ENCODE measurements at places on chromosomes 11 and 22.
A peak's percentile ranks its signal among the peaks of the same experiment; 100 is the strongest.

DNA sequence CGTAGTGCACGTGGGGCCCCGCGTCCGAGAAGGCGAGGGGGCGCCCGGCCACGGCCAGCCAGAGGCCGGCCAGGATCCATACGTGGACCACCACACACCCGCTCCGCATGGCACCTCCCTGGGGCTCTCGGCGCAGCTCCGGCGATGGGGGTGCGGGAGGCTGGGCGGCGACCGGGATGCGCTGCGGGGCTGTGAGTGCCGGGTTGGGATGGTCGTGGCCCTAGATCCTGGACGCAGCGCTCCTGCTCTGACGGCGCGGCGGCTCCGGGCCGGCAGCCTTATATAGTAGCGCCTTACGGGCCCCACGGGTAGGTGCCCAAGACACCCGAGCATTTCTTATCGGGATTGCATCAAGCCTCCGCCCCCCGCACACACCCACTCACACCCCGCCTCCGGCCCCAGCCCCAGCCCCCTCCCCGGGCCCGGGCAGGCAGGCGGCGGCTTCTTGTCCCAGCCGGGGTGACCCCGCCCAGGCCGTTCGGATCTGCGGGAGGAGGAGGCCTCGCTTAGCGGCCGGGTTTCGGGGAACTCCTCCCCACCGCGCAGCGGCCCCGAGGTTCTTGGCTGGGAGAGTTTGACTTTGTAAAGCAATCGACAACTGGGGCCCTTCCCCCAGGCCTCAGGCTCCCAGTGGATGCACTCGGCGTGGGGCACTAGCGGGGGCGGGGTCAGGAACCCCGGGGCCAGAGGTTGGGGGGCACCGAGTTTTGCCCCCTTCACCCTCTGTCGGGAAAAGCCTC is at the start of gene FGF19:
Gene FGF19, minus strand, starts transcription at position 255 of the 740 bp plus-strand sequence. Its CDS starts 146 bp downstream, at position 109.
- DNase-seq = no peak

- no peak for DNase-seq
These were observed 93.9 kb downstream of the MED15 start for GRCh38 chr22:20601308-20601707.

- no peak for DNase-seq
These were observed 142.6 kb upstream of the BLID start for GRCh38 chr11:122258446-122259194.

DNA sequence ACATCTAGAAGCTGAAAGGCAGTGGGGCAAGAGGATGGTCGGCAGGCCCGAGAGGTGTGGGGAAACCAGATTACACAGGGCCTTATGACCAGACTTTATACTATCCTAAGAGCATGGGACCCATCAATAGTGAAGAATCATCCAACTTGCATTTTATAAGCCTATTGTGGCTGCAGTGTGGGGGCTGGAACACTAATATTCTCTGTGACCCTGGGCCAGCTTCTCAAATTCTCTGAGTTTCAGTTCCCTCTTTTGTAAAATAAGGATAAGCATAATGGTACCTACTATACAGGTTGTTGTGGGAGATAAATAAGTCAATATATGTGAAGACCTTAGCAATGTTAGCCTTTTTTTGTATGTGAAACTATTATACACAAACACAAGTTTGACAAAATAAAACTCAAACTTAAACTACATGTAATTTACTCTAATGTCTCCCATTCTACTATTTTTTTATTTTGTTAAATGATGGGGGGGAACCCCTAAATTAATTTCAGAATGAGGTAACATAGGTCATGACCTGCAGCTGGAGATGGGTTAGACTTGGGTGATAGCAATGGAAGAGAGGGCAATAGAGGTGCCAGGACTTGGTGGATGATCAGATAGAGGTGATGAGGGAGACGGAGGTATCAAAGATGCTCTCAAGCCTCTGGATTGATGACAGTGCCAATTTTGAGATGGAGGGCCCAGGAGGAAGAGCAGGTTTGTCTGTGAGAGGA is 30.1 kb downstream of the SMCO4 start:
- no peak for DNase-seq

DNA sequence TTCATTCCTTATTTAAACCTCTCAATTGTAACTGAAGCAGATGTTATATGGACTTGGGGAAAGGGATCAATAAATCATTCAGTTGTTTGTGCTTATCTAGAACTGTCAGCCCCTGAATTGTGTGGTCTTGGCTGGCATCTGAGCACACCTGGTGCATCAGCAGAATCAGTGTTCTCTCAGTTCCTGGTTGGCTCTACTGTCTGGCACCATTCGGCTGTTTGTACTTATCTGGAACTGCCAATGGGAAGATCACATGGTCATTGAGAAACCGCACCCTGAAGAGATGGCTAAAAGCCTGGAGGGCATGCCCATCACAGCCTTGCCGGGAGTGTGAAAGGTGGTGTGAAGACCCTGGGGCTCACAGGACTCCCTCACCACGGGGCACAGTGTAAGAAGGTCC is 37.1 kb upstream of the EHF start:
- DNase-seq = no peak

GRCh38 chr11:115282923-115283322 is 221.3 kb downstream of the CADM1 start:
- DNase-seq = no peak

- no peak for DNase-seq
These were observed 43.4 kb upstream of the CSNK2A3 start for GRCh38 chr11:11396301-11397035.

DNA sequence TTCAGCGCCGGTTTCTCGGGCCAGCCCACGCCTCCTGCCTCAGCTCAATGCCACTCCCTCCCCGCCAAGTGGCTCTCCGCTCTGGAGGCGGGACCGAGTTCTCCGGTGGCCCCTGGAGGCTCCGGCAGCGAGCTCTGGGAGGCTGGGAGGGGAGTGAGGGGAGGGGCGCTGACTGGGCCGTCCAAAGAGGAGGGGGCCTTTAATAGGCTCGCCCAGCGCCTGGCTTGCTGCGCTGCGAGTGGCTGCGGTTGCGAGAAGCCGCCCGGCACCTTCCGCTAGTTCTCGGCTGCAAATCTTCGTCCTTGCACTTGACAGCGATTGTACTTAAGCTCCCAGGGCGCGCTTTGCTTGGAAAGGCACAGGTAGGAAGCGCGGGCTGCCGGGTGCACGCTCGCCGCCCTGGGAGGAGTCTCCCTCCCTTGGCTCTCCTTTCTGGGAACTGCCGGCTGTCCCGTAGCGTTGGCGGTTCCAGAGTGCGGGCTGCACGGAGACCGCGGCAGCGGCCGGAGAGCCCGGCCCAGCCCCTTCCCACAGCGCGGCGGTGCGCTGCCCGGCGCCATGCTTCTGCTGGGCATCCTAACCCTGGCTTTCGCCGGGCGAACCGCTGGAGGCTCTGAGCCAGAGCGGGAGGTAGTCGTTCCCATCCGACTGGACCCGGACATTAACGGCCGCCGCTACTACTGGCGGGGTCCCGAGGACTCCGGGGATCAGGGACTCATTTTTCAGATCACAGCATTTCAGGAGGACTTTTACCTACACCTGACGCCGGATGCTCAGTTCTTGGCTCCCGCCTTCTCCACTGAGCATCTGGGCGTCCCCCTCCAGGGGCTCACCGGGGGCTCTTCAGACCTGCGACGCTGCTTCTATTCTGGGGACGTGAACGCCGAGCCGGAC is at the start of gene ADAMTS15:
Gene ADAMTS15, plus strand, starts transcription at position 230 of the 894 bp plus-strand sequence. Its CDS starts 329 bp downstream, at position 559.
- DNase-seq = peak; percentile 88

DNA sequence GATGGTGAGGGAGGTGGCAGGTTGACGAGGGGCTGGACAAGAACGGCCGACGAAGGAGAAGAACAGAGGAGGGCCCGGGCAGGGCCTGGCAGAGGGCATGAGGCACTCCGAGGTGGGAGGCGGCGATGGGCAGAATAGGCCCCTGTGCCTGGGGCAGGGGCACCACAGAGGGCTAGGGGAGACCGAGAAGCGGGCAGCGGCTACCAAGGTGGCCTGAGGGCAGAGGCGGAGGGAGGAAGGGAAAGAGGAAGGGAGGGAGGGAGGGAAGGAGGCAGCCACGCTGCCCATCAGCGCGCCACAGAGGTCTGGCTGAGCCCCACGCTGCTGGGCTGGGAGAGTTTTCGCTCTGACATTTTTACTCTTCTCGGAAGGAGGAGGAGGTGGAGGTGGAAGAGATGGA is 11.3 kb downstream of the LSP1 start:
- no peak for DNase-seq

- DNase-seq = peak; percentile 82
These were observed 19.2 kb downstream of the NPTXR start for GRCh38 chr22:38824585-38824984.

- peak; percentile 56 for DNase-seq
These were observed 1.3 kb upstream of the SCARF2 start for GRCh38 chr22:20438678-20439492.

GRCh38 chr22:24076091-24076867 is 65.2 kb downstream of the CABIN1 start:
- no peak for DNase-seq

GRCh38 chr11:35121326-35121865 is 17.6 kb upstream of the CD44 start:
- no peak for DNase-seq

GRCh38 chr22:44855855-44856254 is 103.5 kb downstream of the ARHGAP8 start:
- no peak for DNase-seq

DNA sequence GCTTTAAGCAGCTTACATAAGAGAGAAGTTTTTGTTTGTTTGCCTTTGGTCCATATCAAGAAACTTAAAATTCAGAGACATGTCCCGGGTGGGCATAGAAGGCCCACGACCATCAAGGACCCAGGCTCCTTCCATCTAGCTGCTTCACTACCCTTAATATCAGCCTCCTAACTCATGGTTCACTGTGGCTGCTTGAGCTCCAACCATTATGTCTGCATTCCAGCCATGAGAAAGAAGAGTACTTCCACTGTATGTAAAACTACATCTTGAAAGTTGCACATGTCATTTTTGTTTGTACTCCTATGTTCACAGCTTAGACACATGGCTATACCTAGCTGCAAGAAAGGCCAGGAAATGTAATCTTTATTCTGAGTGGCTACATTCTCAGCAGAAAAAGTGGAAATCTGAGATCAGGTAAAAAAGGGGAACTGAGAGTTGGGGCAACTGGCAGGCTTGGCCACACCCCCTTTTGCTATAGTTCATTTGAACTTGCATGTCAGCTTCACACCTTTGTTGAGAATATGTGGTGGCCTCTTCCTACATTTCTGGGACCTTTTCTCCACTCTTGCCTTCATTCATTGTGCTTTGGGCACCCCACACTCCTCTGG is 81.3 kb upstream of the TP53I11 start:
- no peak for DNase-seq

DNA sequence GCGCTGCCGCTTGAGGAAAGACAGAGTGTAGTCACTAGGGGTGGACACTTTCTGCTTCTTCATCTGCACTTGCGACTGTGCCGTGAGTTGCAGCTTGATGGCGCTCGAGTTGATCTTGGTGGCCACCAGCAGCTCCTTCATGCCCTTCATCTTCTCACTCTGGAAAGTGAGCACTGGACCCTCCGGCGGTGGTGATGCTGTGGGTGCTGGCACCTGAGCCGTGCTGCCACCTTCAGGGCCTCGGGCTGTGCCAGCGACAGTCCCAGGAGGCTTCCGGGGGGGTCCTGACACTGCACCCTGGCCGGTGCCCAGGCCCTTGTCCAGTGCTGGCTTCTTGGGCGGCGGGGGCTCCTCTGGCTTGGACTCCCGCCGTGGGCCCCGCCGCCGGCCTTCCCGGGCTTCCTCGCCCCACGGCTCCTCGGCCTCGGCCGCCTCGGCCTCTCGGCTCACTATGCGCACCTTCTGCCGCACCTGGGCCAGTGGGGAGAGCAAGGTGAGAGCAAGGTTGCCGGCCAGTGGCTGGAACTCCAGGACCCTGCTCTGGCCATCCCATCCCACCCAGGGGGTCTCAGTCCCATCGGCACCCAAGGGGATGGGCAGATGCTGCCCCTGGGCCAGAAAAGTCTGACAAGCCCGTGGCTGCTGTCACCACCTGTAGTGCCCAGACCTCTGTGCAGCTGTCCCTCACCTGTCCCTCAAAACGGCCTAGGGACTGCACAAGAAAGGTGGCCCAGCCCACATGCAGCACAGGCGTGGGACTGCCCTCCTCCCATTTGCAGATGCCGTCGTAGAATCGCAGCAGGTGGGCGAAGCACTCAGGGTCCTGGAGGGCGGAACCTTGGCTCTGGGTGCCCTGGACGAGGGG is 1.6 kb upstream of the MAP4K2 start:
- DNase-seq = no peak

- DNase-seq = no peak
These were observed 25.5 kb downstream of the RTN4R start for GRCh38 chr22:20242393-20243175.

GRCh38 chr11:18611196-18611595 is 11.6 kb downstream of the MISFA start:
- no peak for DNase-seq

- no peak for DNase-seq
These were observed 2.4 kb downstream of the RPS19BP1 start for GRCh38 chr22:39530116-39530515.

- DNase-seq = peak; percentile 72
These were observed at the start of gene MCAM for GRCh38 chr11:119316729-119317591. TSS of gene MCAM (minus strand) at chr11:119317130. CDS start at chr11:119317101, 29 bp downstream.

GRCh38 chr11:120597250-120598215 is 86.0 kb downstream of the GRIK4 start:
- DNase-seq = no peak

- DNase-seq = no peak
These were observed 2.6 kb upstream of the NUDT8 start for GRCh38 chr11:67632175-67632981.

GRCh38 chr11:61352038-61352437 is 9.6 kb downstream of the CYB561A3 start:
- DNase-seq = no peak

DNA sequence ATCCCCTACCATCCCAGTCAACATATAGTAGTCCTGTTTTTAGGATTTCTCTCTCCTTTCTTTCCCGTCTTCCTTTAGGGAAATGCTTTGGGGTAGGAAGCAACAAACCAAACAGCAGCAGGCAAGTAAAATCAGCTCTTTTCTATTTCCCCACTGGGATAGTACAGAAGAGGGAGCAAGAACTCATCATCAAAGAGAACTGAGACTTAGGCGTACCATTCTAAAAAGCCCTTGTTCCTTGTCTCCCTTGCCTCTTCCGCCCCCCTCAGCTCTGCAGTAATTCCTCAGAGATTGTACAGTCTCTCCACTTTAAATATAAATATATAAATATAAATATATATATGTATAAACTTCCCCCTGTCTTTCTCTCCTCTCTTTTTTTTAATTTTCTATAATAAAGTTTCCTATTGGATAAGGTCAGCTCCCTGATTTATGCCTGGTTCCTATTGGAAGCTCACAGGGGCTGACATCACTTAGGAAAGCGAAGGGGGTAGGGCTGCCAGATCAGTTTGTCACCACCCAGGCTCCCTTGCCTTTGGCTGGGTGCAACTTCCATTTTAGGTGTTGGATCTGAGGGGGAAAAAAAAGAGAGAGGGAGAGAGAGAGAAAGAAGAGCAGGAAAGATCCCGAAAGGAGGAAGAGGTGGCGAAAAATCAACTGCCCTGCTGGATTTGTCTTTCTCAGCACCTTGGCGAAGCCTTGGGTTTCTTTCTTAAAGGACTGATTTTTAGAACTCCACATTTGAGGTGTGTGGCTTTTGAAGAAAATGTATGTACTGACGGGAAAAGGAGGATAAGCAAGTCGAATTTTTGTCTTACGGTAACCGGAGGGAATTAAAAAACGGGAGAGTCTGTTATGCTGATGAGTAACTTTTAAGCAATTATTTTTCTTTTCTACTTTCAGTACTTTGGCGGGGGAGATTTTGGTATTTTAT is at the start of gene CTNND1:
Gene CTNND1, plus strand, starts transcription at position 502 of the 934 bp plus-strand sequence. CDS start 29,677 bp downstream, outside the sequence.
- DNase-seq = peak; percentile 91

GRCh38 chr11:36703055-36703404 is 105.0 kb upstream of the RAG2 start:
- DNase-seq = no peak

All from HEK293T (cell line).